ENCODE measurements at places on chromosomes 7 and 10.

DNA sequence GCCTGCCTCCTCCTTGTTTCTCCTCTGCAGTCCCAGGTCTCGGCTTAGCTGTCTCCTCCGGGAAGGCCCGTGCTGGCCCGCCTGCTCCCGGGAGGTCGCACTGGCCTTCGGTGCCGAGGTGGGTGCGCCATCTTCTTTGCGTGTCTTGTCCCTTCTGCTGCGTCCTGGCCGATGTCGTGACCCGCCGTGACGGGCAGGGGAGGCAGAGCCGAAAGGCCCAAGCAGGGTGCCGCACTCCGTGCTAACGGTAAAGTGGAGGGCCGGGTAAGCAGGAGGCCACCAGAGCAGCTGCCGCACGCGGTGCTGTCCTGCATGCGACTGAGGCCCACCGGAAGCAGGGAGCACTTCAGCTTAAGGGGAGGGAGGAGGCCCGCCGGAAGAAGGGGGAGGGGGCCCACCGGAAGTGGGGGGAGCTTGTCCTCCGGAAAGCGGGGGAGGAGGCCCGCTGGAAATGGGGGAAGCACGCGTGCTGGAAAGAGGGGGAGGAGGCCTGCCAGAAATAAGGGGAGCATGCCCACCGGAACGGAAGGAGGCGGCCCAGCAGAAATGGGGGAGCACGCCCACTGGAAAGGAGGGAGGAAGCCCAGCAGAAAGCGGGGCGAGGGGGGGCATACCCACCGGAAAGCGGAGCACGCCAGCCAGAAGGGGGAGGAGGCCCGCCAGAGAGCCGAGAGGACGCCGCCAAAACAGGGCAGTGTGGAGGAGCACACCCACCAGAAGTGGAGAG, 71.4 kb downstream of the PROSER2 start:
- no peak for DNase-seq

- peak; percentile 59 for DNase-seq
Measured at GRCh38 chr7:21941611-21942141, 4.0 kb downstream of the CDCA7L start.

GRCh38 chr10:106338486-106338885, 826.0 kb downstream of the SORCS1 start:
- DNase-seq: no peak

DNA sequence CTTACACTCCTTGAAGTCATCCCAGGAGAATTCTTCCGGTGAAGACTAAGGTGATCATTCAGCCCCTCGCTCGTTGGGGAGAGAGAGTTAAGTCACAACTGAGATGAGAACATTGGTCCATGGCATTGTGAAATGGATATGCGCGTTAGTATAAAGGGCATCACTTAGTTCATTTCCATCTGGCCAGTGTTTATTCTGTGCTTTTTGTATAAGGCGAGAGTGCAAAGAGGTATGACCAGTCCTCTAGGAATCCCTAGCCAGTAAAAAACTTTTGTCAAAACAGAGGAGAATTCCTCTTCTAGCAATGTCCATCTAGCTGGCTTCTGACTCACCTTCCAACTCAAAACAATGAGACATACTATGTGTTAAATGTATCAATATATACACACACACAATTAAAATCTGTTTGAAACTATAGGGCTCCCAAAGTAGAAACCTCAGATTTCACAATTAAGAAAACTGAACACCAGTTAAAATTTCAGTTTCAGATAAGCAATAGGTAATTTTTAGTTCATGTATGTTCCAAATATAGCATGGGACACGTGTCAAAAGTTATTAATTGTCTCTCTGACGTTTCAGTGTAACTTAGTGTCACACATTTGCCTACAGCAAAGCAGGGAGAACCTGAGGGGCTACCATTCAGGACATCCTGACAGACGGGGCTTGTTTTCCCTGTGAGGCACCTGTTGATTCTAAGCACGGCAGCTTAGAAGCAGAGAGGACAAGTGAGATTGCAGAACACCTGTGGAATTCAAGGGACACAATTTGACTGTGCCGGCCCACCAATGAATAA, 158.9 kb downstream of the KLF6 start:
- DNase-seq: no peak

GRCh38 chr10:3074145-3074665, 6.9 kb downstream of the PFKP start:
- DNase-seq: peak; percentile 30

- DNase-seq: no peak
Measured at GRCh38 chr7:97480772-97481390, 251.0 kb upstream of the TAC1 start.

- no peak for DNase-seq
Measured at GRCh38 chr7:68408873-68409272, 1189.4 kb upstream of the AUTS2 start.

DNA sequence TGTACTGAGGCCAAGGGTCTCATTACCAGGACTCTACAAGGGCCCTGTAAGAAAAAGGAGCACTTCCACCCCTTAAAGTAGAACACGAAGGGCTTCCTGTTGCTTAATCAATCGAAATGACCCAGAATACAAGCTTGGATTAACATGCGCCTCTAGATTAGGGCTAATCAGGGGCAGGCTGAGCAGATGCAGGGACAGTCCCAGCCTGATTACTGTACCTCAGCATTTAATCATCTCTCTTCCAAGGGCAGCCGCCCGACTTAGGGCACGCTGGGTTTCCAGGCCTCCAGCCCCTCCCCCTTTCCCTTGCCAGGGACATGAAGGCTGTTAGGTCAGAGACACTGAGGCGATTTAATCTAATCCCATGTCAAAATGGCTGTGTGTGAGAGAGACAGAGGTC, 138.6 kb downstream of the NRF1 start:
- peak; percentile 93 for DNase-seq

GRCh38 chr10:33151344-33151864, 183.1 kb downstream of the NRP1 start:
- DNase-seq: no peak

- peak; percentile 48 for DNase-seq
Measured at GRCh38 chr10:24552346-24553016, 171.2 kb downstream of the ARHGAP21 start.

DNA sequence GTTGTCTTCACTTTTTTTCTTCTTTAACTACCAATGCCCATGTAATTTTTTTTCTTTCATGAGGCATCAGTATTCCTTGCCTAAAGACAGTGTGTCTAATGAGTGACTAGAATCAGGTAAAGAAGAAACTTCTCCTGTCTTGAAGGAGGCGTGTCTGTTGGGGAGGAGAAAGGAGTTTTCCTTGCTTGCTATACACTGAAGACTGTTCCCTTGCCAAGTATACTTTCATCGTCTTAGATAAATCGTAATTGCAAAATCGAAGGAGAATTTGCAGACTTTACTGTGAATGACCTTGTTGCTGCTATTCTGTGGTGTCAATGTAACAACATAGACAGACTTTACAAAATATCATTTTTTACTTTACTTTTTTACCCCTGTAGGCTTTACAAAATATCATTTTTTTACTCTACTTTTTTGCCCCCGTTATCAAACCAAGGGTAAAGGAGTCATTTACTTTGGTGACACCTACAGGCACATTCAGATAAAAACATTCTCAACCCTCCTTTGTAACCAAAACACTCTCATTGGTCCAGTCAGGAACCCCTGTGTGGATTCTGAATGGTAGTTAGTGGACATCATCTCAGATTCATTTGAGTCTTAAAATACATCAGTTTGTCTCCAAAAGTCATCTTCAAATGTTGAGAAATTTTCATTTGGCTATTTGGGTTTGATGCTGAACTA, 232.4 kb downstream of the AHR start:
- peak; percentile 59 for DNase-seq

DNA sequence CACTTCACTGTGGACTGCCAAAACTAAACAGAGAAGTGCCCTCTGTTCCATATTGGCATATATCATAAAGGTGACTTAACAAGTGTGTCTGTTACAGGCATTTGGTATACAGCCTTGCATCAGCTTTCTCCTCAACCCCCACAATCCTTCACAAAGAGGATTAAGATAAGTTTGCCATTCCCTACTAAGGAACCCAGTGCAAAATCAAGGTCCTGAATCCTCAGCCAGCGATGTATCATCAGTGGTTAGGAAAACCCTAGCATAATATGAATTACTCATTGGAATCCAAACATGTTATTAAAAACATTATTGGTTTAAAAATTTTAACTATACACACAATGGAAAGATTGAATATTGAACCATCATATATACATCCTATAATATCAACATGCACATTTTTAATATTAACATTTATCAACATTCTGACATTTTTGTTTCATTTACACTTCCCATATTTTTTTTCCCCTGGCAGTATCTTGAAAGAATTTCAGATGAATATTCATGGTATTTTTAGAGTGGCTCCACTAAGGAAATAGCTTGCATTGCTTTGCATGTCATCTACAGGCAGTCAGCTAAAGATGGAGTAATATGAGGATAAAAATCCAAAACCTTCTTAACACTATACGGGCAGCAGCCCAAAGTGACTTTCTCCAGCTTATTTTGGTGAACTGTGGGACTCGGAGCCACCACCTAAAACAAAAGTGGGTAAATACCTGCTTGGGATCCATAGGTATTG, 215.6 kb upstream of the CHRM2 start:
- DNase-seq: no peak

DNA sequence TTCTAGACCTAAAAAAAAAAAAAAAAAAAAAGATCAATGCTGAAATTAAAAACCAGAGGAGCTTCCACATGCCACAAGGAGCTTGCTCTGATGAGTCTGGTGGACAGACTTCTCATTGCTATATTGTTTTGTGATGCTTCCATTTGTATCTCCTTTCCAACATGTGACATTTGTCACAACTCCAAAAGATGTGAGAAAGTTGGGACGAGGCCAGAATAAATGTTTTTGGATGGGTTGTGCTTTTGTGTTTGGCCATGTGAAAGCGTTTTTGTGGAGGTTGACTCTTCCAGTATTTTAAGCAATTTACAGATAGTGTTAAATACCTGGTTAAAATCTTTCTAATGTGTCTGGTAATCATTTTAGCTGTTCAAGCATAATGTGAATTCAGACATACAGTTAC, 280.1 kb downstream of the SKAP2 start:
- no peak for DNase-seq

DNA sequence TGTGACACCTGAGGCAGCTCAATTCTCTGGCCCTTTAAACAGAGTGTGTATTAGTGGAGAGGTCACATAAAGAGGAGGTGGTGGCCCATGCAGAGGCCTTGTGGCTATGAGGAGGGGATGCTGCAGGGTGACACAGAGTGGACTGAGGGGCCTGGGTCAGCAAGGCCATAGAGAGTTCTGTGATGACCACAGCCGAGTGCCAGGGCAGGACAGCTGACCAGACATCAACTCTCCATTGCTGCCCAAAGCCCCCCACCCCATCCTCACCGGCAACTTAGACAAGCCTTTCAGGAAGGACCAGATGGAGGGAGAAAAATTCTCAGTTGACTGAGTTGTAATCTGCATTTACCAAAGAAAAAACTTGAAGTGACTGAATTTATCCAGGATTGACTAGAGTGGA, 378.1 kb downstream of the RPS24 start:
- no peak for DNase-seq

DNA sequence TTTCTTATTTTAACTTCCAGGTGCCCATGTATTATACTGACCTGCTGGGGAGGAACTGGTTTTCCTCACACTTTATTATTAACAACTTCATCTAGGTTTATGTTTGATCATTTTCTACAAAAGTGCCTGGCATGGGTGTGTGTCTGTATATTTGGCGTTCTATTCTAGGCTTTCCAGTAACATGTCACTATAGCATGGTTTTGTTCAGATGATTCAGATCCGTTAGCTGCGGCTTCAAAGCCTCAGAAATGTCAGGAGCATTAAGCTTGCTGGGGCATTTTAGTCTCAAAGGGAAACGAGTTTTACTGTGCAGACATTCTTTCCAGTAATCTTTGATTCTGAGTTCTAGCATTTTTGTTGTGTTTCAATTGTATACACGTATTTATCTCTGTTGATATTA, 2.3 kb downstream of the INPP5A start:
- peak; percentile 36 for DNase-seq

- DNase-seq: peak; percentile 51
Measured at GRCh38 chr7:52017802-52018679, 701.4 kb upstream of the COBL start.

- DNase-seq: peak; percentile 47
Measured at GRCh38 chr10:69696073-69696731, 66.2 kb downstream of the FAM241B start.

DNA sequence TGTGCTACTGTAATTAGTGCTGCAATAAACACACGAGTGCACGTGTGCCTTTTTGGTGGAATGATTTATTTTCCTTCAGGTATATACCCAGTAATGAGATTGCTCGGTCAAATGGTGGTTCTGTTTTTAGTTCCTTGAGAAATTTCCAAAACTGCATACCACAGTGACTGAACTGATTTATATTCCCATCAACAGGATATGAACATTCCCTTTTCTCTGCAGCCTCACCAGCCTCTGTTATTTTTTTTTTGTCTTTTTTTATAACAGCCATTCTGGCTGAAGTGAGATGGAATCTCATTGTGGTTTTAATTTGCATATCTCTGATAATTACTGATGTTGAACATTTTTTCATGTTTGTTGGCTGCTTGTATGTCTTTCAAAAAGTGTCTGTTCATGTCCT, 922.9 kb upstream of the LRRN3 start:
- DNase-seq: no peak

DNA sequence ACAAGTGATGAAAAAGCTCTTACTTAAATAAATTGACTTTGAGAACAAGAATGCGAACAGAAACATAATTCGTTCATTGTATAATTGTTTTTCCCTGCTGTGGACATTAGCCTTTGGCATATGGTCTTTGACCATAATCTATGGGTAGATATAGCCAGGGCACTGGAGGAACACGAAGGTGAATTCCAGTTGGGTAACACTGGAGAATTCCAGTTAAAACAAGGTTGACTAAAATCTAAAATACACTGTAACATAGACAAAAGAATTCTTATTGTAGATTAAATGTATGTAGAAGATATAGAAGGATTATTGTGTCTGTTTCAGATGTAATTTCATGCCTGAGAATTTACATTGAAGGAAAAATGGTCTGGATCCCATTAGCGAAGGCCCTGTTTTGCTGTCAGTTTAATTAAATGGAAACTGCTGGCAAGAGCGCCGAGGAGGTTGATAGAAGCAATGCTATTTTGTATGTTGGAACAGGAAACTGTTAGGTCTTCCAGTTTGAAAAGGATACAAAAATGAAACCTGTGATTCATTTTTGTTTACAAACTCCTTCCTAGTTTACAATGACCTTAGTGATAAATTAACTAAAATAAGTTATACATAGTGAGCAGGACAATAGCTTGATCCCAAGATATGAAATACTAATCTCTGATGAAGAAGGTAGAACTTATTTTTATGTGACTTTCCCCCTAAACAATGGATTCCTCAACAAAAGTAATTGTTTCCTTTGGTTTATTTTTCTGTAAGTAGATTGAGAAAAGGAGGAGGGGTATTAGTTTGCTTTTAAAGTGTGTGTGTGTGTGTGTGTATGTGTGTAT, 68.9 kb downstream of the ARID5B start:
- DNase-seq: no peak

- DNase-seq: no peak
Measured at GRCh38 chr10:109743146-109743545, 180.2 kb downstream of the XPNPEP1 start.

- DNase-seq: no peak
Measured at GRCh38 chr7:150340875-150341262, 560 bp downstream of the RARRES2 start.
